ENCODE measurements at places on chromosomes 6 and 20.

DNA sequence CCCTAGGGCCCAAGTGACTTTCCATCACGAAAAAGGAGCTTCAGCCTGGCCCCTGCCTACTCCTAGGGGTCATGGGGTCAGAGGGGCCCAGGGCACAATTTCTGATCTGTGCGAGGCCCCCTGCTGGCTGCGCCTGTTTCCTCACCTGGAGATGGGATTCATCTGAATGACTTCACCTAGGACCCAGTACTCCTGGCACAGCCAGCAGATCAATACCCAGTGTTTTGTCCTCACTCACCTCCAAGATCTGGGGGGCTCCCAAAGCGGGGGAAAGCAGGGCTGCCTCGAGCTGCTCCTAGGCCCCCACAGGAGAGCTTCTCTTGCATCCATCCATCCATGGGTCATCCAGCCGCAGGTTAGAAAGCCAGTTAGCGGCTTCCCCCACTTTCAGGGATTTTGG lies 33.8 kb downstream of the CD40 start:
- peak; percentile 36 for DNase-seq

GRCh38 chr6:109336221-109336961 lies 45.9 kb downstream of the CD164 start:
- DNase-seq: peak; percentile 46

- DNase-seq: no peak
These were observed 1368.8 kb upstream of the ADGRB3 start for GRCh38 chr6:67265996-67266921.

GRCh38 chr6:35454391-35455110 lies 2.4 kb downstream of the FANCE start:
- no peak for DNase-seq

GRCh38 chr6:145885431-145885830 lies 70.8 kb upstream of the FBXO30 start:
- no peak for DNase-seq

GRCh38 chr6:159212028-159212427 lies 42.8 kb downstream of the FNDC1 start:
- no peak for DNase-seq

- DNase-seq: no peak
These were observed 63.7 kb upstream of the COL21A1 start for GRCh38 chr6:56311061-56311460.
